Stimulated activated CD8-positive, alpha-beta memory T cell treated with anti-CD3 and anti-CD28 coated beads, Interleukin-4, amount 100 ng/mL, for 24 hours (primary cell): ENCODE measurements at places on chromosomes 3 and 15.

DNA sequence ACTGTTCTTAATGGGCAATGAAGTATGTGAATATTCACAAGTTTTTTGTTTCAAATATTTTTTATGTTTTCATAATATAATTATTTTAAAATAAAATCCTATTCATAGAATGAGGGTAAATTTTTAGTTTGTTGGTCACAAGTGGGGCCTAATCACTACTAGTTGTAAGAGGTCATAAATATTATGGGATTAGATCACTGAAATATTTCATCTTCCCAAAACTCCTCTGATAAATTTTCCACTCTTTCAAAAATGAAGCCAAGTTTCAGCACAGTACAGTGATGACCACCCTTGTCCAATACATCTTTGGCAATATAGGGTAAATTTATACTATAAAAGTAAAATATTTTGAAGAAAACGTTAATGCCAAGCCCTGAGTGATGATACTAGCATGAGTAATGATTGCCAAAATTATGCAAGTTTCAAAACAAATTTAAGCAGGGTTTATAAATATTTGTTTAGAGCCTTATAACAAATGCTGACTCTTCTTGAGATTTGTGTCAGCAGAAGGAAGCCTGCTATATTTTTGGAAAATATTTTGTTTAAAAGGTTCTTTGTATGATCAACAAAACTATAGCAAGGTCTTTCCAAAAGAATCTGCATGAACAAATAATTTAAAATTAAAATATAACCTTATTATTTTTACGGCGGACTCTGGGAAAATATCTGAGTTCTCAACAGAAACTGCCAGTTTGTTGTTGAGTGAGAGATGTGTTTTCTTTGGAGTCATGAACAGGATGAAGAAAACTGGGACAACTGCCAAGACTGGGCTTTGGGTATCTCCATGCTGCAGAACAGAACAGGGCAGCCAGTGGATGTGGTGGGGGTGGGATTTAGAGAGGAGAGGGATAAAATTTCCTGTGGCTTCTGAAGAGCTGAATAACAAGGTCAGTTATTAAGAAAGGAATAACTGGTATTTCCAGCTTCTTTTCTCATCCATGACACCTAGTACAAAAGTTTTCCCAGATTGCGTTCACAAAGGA lies 17.9 kb upstream of the TM4SF1 start:
- DNase-seq: no peak

GRCh38 chr3:194237110-194237509 lies 101.2 kb downstream of the HES1 start:
- DNase-seq: no peak

DNA sequence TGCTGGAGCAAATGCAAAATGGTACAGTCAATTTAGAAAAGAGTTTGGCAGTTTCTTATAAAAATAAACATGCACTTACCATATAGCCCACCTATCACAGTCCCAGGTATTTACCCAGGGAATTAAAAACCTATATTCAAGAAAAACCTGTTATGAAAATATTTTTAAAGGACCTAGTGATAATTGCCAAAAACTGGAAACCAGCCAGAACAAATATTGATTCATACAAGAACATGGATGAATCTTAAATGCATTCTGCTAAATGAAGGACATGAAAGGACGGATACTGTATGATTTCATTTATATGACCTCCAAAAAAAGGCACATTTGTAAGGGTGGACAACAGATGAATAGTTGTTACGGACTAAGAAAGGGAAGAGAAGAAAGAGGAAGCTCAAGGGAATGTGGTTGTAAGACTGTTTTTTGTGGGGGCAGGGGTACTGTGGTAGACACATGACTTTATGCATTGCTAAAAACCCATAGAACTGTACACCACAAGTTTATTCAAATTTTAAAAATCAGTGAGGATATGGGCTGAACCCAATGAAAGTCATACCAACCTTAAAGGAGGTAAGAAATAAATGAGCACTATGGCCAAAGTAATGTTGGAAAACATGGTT lies 61.0 kb downstream of the ZBBX start:
- DNase-seq: no peak

DNA sequence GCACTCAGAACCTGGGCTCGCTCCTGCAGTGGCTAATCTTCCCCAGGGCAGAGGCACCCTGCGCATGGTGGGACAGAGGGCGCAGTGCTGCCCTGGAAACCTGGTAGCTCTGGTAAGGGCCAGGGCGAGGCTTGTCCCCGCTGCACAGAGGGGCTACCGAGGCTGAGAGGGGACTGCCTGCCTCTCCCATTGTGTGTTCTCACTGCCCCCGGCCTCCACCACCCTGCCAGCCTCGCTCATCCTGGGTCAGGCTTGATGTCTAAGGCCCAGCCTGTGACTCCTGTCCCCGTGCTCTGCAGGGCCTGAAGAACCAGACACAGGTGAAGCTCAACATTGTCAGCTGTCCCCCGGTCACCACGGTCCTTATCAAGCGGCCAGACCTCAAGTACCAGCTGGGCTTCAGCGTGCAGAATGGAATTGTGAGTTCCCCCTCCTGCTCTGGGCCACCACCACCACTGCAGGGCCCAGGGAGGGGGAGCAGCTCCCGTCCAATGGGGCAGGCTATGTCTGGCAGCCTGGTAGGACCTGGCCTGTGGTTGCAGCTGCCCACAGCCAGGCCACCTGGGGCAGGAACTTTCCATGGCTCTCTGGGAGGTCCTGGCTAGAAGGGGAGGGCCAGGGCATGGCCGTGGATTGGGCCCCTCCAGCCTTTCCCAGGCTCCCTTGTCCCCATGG lies 161.5 kb downstream of the NSMCE3 start:
- no peak for DNase-seq

DNA sequence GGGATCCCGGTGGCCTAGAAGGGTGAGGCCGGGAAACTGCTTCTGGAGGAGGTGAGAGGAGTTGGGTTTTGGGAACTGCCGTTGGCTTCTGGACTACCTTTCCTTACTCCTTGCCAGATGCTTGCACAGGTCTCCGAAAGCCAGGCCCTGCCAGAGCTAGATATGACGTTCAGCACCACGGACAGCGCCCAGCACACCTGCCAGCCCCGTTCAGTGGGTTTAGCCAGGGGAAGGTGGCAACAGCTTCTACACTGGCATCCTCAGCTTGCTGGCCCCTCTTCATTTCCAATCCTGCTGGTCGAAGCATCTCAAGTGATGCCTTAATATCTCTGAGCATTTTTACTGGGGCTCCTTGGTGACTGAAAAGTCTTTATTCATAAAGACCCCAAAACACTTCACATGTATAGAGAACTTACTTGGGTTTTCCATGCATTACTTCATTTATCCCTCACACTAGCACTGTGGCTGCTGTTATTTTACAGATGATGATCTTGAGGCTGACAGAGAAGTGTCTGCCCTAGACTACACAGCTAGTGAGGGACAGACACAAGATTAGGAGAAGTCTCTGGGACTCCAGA lies 21.9 kb downstream of the HCN4 start:
- peak; percentile 26 for DNase-seq

GRCh38 chr3:9786825-9787669 lies 5.2 kb downstream of the TADA3 start:
- DNase-seq: no peak

- no peak for DNase-seq
Measured at GRCh38 chr3:181278468-181279238, 289.1 kb upstream of the DNAJC19 start.

DNA sequence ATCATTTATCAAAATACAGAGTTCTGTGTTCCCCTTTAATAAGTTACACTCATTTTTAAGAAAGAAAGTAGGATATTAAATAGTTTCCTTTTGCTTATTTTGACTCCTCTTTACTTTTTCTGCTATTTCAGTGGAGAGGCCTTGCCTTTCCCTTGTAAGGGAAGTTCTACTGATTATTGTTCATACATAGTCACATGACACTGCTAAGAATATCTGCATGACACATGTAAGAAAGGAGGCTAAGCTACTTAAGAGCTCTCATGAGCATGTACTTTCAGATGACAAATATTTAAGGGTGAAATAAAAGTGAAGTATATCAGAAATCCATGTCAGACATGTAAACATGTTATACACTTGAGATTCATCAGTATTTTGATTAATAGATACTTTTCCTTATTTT lies 39.0 kb downstream of the MYRIP start:
- DNase-seq: no peak

- no peak for DNase-seq
Measured at GRCh38 chr3:168684519-168684918, 588.8 kb upstream of the GOLIM4 start.

DNA sequence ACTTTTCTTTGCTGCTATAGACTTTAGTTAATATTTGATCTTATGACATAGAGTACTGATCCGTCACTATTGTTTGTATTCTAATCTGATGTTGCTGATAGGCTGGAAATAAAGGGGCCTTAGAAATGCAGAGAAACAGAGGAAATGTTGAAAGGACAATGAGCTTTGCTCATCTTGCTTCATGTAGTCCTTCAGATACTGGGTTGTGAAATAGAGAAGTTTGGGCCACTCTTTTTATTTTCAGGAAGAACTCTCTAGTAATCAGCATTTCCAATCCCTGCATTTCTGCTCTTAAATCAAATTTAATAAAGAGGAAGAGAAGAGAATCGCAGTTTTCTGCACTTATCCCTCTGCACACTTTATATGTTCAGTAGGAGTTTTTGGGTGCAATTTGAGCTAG lies 192.8 kb upstream of the THBS1 start:
- no peak for DNase-seq

- no peak for DNase-seq
Measured at GRCh38 chr3:113075588-113075987, 84.8 kb downstream of the GTPBP8 start.

DNA sequence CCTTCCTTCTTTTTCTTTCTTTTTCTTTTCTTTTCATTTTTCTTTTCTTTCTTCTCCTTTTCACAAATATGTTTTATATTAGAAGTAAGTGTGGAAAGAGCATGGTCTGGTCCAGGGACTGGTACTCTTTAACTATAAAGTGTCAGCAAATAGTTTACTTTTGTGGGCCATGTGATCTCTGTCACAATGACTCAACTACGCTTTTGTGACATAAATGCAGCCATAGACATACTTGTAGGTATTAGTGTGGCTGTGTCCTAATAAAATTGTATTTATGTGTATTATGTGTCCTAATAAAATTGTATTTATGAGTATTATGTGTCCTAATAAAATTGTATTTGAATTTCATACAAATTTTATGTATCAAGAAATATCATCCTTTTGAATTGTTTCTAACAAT lies 749.1 kb upstream of the ARPP21 start:
- no peak for DNase-seq

GRCh38 chr3:124149771-124150170 lies 157.8 kb upstream of the ROPN1 start:
- DNase-seq: no peak

DNA sequence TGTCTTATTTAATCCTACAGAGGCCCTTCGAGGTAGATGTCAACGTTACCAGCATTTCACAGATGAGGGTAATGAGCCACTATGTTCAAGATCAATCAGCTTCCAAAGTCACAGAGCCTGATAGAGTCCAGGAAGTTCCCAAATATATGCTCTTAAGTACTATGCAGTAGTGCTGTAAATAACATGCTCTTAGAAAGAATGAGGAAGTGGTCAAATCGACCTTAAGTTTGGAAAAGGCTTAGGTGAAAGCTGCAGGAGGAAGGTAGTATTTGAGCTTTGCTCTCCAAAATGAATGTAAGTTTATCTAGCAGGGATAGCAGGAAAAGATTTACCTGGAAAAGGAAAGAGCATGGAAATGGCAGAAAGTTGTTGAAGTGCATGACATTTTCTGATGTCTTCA lies 234.0 kb downstream of the RBMS3 start:
- no peak for DNase-seq

- DNase-seq: no peak
Measured at GRCh38 chr3:9659849-9660248, 10.5 kb downstream of the MTMR14 start.

DNA sequence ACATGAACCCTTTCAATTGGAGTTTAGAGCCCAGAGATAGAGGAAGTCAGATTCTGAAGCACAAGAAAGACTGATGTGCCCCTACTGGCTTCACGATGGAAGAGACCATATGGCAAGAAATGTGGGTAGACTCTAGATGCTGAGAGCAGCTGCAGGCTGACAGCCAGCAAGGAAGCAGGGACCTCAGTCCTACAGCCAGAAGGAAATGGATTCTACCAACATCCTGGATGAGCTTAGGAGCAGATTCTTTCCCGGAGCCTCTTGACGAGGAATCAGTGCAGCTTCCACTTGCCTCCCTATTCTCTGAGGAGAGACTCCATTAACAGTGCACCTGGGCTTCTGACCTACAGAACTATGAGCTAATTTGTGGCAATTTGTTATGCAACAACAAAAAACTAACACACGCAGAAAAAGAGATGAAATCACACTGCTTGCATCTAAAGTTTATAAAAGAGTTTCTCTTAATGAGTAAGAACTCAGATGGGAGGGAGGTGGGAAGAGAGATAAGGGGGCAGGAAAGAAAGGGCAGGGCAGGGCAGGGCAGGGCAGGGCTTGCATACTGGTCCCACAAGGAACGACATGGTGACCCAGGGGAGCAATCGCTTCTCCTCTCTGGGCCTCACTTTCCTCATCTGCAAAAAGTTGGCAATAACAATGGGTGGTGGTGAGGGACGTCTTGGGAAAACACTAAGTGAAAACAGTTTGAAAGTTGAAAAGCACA lies 440.9 kb downstream of the FOXP1 start:
- no peak for DNase-seq

DNA sequence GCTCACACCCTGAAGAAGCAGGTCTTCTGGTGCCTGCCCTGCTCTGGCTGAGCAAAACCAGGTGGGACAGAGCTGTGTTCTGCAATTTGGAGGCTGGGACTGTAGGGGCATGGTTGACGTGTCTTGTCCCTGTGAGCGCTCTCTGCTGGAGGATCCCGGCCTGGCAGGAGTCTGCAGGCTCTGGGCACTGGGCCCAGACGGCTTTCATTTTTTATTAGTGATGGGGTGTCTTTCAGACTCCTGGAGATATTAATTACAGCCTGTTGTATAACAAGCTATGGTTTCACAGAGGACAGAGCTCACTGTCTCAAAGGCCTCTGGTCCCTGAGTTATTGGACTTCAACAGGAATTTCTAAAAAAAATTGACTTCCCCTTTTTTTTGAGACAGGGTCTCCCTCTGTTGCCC lies 29.5 kb upstream of the ZNF710 start:
- peak; percentile 15 for DNase-seq

DNA sequence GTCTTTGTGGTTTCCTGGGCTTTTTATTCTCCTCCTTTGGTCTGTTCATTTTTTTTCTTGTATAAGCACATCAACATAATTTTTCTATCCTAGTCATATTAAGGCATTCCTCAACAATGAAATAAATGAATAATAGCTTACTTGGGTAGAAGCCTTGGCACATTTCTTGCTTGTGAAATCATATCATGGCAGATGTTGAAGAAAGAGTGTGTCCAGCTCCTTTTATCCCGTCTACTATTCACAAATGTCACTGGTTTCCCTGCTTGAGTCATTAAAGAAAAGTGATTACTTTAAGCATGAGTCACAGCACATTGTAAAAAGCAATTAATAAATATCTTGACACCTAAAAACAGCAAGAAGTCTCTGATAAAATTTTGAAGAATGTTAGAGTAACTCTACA lies 42.1 kb downstream of the MINAR1 start:
- no peak for DNase-seq

DNA sequence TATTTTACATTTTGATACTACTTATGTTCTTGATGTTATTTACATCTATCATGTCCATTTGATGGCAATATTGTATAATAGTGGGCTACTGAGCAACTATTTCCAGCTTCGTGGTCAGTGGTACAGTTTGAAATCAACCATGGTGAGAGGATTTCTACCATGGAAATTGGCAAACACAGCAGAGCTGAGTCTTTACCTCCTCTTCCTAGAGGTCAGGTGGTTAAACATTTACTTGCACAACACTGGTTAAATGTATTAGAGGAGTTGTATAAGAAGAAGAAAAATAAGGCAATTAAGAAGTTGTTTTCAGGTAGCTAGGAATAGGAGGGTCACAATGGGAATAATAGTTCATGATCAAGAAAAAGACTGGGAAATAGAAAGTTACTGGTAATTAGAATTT lies 7.2 kb upstream of the PPM1L start:
- no peak for DNase-seq
